ENCODE measurements at places on chromosomes 1 and 21. TPM values are rescaled to one million over a fixed set of nuclear protein-coding genes. Genes with fewer than 3 reads are reported as not detected.

LAMTOR2 gene
- 50.1 TPM for polyA plus RNA-seq

GRCh38 chr1:18927082-18927653 lies 24.8 kb upstream of the ALDH4A1 start:
- DNase-seq: no peak

DNA sequence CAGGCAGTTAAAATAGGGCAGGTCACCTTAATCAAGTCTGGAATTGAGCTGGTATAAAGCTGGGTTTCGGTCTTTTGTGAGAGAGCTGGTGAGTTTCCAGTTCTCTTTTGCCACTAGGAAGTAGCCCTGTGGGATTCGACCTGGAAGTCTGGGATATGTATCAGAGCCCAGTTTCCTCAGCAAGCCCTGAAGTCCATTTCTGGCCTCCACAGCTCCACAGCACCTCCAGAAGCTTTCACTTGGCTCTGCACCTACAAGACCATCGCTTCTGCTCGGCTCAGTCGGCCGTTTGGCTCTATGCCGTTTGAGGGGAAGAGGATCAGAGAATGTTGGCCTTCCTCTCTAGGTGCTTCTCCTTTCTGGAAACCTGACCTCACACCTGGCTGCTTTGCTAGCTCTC lies 148.0 kb downstream of the GALNT2 start:
- no peak for DNase-seq

GRCh38 chr1:6914706-6915105 lies 129.5 kb downstream of the CAMTA1 start:
- DNase-seq: no peak

- DNase-seq: no peak
Measured at GRCh38 chr1:64733581-64734286, 11.1 kb upstream of the RAVER2 start.

- no peak for DNase-seq
Measured at GRCh38 chr1:47030170-47030805, 6.8 kb downstream of the CYP4X1 start.

GRCh38 chr1:166855558-166855957 lies 16.3 kb downstream of the POGK start:
- no peak for DNase-seq

LYPD8 gene
- not detected for polyA plus RNA-seq

CAP1 gene
- polyA plus RNA-seq: 191 TPM

GRCh38 chr1:9291914-9292360 lies 757 bp upstream of the SPSB1 start:
- DNase-seq: no peak

GRCh38 chr1:8004803-8005573 lies 21.1 kb downstream of the ERRFI1 start:
- no peak for DNase-seq

DNA sequence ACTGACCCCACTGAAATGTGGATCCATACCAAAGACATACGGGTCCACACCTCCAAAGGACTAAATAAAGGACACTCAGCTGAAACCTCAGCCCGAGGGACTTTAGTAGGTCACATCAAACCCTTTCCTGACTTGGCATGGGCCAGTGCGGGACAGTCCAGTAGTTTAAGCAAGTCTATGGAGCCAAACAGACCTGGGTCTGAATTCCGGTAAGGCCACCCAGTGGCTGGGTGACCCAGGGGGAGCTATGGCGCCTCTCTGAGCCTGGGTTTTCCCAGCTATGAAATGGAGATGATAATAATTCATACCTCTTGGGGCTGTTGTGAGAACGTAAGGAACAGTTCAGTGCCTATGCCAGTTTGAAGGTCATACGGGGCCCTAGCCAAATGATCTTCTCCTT lies 36.2 kb upstream of the ZBTB40 start:
- DNase-seq: no peak

LEFTY2 gene
- polyA plus RNA-seq: 1.8 TPM

MTARC2 gene
- 47.5 TPM for polyA plus RNA-seq
